Stimulated activated CD4-positive, alpha-beta T cell treated with anti-CD3 and anti-CD28 coated beads, Interleukin-15, amount 100 ng/mL, for 1 hour (primary cell): ENCODE measurements at places on chromosomes 6 and 20.
A peak's percentile ranks its signal among the peaks of the same experiment; 100 is the strongest.

DNA sequence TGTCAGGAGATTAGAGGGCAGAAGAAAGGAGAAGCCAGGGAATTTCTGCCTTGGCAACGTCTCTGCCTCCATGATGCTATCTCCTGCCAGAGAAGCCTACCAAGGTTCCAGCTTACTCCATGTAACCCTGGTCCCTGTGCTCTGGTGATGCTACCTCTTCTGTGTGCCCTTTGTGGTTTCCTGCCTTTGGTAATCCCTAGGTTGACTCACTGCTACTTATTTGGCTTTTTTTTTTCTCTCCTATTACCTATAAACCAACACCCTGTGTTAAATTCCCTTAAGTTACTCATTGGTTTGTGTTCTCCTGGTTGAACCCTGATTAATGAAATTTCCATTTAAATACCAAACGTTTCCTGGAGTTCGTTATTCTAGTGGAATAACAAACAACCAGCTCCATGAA is 527.8 kb upstream of the FLRT3 start:
- DNase-seq = no peak

- no peak for DNase-seq
Measured at GRCh38 chr20:32574296-32575226, 10.6 kb downstream of the NOL4L start.

DNA sequence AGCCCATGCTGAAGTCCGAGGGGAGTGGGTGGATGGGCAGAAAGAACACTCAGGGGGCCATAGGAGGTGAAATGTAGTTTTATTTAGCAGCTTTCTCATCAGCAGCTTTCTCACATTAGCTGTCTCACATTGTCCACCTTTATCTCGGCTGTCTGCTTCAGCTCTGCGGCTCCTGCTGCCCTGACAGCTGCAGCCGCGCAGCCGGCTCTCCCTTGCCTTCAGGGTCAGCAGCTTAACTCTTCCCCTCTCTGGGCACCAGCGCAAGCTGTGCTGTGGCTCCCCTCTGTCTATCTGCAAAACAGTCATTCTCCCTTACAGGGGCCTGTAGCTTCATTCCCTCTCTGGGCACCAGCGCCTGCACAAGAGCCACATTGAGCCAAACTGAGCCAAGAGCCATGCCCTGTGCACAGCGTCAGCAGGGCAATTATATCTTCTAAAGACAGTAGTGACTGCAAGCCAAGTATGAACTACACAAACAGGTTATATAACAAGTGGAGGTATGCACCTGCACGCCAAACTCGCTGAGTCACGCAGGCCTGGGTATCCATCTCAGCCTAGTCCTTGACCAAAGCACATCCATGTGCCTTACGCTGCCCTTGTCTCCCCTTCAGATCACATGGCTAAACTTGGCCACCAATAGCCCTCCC is 198.8 kb downstream of the EYA2 start:
- DNase-seq = no peak

DNA sequence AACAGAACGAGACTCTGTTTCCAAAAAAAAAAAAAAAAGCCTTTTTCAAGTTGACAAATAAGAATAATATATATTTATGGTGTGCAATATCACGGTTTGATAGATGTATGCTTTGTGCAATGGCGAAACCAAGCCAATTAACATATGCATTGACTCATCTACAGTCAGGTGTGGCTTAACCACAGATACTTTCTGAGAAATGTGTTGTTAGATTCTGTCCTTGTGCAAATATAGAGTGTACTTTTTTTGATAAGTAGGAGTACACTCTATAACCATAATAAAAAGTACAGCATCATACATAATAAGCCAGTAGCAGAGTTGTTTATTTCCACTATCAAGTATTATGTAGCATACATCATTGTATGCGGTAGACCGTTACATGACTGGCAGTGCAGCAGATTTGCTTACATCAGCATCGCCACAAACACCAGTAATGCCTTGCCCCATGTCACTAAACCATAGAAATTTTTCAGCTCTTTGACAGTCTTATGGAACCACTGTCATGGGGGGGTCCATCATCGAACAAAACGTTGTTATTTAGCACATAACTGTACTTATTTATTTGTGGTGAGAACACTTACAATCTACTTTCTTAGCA is 59.2 kb downstream of the TMEM170B start:
- no peak for DNase-seq

DNA sequence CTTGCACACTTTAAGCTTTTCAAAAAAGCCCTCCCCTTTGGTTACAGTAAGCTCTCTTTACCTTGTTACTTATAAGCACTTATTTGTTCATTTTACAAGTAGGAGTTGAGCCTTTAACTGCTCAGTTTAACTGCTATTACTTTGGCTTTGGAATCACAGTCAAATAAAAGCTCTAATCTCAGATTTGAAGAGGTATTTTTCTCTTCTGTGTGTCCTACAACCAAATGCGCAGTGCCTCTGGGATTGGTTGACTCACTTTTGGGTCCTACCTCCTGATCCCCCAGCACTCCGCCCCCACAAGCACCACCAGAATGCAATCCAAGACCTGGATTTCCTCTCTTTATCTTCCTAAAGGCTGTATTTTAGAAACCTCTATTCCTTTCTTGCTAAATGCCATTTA is 2.5 kb downstream of the NCOA7 start:
- no peak for DNase-seq

DNA sequence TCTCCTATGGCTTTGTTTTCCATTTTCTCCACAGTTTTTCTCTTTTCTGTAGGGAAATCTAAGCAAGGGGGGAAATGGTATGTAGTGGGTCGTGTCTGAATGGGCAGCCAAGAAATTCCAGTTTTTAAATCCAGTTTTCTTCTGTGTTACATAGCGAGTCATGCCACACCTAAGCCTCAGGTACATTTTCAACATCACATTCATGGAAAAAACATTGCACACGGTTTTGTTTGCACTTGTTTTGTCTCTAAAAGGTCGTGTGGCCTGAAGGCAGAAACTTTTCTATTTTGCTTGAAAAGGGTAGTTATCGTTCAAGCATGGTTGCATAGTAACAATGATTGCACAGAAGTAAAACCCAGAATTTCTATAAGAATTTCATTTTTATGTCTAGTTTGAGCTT is 70.5 kb downstream of the MOXD1 start:
- no peak for DNase-seq

GRCh38 chr20:6908673-6909072 is 141.2 kb downstream of the BMP2 start:
- no peak for DNase-seq

DNA sequence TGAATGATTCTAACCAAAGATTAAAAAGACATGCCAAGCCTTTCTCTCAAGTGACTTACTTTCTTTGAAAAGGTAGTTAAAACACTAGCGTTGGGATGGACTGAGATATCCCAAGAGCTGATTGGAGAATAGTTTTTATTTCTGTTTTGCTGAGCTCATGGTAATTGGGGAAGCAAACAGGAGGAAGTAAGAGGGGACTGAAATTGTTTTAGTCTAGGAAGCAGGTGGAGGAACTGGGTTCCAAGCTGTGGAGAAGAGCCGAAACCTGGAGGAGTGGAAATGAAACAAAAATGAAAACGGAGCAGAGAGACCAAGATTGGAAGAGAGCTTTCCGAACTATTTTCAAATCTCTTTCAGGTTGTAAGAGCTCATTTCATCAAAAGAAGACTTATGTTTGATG is 59.9 kb upstream of the TENT5A start:
- no peak for DNase-seq

- no peak for DNase-seq
Measured at GRCh38 chr20:60857708-60858107, 394.4 kb upstream of the CDH4 start.

DNA sequence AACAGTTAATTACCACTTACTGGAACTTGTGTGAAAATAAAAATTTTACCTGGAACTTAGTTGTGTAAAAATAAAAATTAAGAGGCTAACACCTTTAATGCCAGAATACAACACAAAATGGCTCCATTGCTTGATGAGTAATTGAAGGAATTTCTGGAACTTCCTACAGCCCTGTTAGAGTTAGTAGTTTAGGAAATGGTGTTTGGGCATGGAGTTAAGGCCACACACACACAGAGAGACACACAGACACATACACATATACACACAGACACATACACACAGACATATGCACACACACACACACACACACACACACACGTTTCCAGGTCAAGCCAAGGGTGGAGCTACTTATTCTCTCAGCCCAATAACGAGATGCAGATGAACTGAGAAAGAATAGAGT is 20.6 kb upstream of the CST3 start:
- no peak for DNase-seq

- DNase-seq = no peak
Measured at GRCh38 chr6:104558746-104559145, 301.0 kb downstream of the HACE1 start.

- no peak for DNase-seq
Measured at GRCh38 chr6:87151471-87151780, 3.9 kb upstream of the ZNF292 start.

DNA sequence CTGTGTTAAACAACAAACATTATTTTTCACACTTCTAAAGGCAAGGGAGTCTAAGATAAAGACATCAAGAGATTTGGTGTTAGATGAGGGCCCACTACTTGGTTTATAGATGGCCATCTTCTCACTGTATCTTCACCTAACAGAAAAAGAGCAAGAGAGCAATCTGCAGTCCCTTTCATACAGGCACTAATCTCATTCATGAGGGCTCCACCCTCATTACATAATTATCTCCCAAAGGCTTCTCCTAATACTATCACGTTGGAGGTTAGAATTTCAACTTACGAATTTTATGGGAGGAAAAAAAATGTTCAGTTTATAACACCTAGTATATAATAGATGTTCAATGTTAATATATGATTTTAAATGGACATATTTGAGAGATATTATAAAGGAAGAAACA is 45.6 kb downstream of the HDAC2 start:
- DNase-seq = no peak

GRCh38 chr6:20237677-20238460 is 25.6 kb upstream of the MBOAT1 start:
- no peak for DNase-seq

DNA sequence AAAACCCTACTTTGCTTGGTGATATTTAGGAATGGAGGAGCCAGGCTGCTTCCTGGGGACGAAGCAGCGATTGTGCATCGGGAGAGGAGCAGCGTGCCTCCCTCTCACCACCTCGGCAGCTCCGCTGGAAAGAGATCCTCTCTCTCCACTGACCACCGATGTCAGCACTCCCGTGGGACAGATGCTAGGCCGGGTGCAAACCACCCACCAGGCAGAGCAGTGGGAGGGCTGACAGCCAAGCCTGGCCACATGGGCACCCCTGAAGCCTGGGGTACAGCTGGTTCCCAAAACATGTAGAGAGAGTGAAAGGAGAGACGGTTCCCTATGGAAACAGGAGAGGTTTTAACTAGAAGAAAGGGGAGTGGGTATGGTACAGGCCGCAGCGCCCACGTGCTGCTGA is 220.0 kb downstream of the ANKRD60 start:
- DNase-seq = no peak

- DNase-seq = no peak
Measured at GRCh38 chr6:135084001-135084915, 29.6 kb upstream of the HBS1L start.

GRCh38 chr6:128337619-128338018 is 182.8 kb downstream of the PTPRK start:
- DNase-seq = no peak

DNA sequence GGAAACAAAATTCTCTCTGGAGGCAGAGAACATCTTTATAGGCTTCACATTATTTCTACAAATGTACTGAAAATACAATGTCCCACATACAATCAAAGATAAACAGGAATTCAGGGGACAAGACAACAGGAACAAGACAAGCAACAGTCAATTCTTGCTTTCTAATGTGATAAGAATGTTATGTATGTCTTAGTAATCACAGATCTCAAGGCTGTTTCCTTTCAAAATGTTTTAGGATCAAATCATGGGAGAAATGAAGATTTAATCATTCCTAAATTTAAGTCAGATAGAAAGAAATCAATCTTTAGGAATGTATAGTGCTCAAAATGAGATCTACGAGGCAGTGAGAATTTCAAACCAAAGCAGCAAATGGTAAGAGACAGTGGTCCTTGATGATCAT is 32.1 kb downstream of the NEDD9 start:
- no peak for DNase-seq

DNA sequence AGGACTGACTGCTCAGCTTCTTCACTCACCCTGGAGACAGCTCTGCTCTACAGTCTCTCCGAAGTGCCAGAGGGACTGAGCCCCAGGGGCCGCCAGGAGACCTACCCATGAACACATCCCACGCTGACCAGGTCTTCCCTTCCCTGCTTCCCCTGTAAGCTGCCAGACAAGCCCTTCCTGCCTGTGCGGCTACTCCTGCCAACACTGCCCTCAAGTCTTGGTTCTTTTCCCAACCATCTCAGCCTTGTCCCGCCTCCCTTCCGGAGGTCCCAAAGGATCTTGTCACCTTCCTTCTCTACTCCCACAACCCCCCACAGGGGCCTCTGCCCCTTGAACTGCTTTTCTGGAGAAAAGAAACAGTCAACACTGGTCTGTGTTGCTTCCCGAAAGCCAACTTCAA is 15.0 kb downstream of the CPNE5 start:
- no peak for DNase-seq

DNA sequence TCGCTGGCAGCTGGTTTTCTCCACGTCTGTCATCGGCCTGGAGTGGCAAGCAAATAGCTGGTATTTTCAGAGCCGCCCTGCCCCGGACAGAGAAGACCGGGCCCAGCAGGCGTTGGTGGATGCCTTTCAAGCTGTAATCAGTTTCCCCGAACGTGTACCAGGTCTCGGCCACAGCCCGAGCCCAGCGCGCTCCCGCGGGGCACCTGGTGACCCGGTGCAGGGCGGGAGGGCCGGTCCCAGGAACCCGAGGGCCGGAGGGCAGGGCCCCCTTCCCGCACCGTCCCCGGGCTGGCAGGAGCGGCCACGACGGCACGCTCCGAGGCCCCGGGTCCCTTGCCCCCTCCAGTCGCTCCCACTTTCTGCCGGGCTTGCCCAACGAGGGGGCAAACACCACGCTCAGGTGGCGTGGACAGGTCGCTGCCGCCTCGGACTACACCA is 348 bp upstream of the PYGB start:
- peak; percentile 15 for DNase-seq

DNA sequence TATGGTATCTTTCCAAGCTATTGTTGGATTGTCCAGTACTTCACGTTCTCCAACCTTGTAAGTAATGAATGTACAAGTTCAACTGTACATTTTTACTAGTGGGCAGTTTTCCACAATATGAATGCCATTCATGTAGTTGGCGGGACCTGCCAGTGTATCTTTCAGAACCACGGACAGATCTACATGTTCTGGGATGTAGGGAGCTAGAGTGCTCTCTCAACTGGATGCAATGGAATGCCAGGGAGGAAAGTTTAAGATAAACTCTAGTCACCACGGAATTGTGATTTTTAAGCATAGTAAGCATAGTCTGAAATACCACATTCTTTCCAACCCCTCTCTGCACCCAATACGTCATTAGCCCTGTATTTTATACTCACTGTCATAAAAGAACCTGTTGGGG is 21.5 kb upstream of the HLA-C start:
- DNase-seq = no peak

GRCh38 chr6:35310265-35310831 is 12.7 kb downstream of the DEF6 start:
- DNase-seq = no peak

GRCh38 chr6:150841697-150842096 is 23.8 kb upstream of the MTHFD1L start:
- DNase-seq = no peak

- no peak for DNase-seq
Measured at GRCh38 chr6:28747631-28748157, 176.1 kb downstream of the TRIM27 start.

GRCh38 chr6:25441663-25442270 is 162.6 kb downstream of the CARMIL1 start:
- no peak for DNase-seq

GRCh38 chr6:25369433-25370177 is 90.4 kb downstream of the CARMIL1 start:
- no peak for DNase-seq
